Fibroblast of lung (primary cell): ENCODE measurements at places on chromosomes 13 and 19.
A peak's percentile ranks its signal among the peaks of the same experiment; 100 is the strongest.

DNA sequence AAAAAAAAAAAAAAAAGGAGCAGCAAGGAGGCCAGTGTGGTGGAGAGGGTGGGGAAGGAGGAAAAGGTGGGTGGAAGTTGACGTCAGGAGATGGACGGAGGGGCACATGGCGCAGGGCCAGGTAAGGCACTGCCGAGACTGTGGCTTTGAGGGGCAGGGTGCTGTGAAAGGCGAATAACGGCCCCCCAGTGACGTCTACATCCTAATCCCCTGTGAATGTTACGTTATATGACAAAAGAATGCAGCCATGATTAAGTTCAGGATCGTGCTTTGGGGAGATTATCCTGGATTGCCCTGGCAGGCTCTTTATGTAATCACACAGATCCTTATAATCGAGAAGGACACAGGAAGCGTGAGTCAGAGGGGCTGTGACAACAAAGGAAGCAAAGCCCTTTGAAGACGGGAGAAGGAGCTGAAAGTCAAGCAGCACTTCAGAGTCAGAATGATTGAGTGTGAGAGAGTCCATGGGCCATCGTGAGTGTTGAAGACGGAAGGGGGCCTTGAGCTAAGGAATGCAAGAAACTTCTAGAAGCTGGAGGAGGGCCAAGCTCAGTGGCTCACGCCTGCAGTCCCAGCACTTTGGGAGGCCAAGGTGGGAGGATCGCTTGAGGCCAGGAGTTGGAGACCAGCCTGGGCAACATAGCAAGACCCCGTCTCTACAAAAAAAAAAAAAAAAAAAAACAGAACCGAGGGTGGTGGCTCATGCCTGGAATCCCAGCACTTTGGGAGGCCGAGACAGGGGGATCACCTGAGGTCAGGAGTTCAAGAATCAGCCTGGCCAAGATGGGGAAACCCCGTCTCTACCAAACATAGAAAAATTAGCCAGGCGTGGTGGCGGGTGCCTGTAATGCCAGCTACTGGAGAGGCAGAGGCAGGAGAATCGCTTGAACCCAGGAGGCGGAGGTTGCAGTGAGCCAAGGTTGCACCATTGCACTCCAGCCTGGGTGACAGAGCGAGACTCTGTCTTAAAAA lies 13.8 kb upstream of the CEACAM16 start:
- DNase-seq, result peak; percentile 77

DNA sequence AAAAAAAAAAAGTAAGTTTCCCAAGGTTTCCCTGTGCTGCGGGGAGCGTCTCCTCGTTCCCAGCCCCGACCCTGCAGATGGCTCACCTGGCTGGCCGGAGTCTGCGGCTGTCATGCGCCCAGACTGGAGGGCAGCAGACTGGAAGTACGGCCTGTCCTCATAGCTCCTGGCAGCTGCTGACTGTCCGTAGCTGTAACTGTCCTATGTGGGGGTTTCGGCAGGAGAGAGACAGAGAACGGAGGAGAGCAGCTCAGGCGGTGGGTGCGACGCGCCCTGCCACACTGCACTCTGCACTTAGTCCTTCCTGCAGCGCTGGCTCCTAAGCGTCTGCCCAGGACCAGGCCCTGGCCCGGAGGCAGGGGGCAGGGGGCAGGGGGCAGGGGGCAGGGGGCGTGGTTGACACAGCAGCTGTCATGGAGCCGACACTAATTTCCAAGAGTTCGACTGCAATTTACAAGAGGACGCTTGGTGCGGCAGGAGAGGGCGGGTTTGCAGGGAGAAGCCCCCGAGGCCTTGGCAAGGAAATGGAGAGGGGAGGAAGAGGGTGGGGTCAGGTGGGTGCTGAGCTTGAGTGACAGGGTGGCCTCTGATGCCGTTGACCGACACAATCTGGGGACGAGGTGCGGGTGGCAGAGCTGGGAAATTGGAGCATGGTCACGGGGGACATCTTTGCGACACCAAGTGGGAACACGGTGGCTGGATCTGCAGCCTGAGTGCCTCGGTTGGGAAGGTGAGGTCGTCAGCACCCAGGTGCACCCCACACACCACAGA lies 35.1 kb downstream of the ZFR2 start:
- no peak for DNase-seq

DNA sequence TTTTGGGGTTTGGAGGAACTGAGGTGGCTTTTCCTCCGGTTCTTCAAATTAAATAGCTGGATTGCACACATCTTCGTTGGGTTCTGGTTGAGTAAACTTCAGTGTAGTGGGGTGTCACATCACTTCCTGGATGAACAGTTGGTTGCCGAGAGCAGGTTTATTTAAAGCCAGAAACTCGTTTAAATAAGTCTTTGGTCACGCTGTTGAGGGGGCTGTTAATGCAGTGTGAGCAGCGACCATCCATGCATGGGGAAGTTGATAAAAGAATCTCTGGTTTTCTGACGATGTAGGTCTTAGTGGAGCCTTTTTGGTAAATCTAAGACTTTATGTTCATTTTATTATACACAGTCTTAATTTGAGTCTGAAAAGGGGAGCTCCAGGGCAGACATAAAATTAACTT lies 351.2 kb upstream of the ARGLU1 start:
- no peak for DNase-seq

GRCh38 chr13:53411463-53411862 lies 382.9 kb downstream of the OLFM4 start:
- no peak for DNase-seq

DNA sequence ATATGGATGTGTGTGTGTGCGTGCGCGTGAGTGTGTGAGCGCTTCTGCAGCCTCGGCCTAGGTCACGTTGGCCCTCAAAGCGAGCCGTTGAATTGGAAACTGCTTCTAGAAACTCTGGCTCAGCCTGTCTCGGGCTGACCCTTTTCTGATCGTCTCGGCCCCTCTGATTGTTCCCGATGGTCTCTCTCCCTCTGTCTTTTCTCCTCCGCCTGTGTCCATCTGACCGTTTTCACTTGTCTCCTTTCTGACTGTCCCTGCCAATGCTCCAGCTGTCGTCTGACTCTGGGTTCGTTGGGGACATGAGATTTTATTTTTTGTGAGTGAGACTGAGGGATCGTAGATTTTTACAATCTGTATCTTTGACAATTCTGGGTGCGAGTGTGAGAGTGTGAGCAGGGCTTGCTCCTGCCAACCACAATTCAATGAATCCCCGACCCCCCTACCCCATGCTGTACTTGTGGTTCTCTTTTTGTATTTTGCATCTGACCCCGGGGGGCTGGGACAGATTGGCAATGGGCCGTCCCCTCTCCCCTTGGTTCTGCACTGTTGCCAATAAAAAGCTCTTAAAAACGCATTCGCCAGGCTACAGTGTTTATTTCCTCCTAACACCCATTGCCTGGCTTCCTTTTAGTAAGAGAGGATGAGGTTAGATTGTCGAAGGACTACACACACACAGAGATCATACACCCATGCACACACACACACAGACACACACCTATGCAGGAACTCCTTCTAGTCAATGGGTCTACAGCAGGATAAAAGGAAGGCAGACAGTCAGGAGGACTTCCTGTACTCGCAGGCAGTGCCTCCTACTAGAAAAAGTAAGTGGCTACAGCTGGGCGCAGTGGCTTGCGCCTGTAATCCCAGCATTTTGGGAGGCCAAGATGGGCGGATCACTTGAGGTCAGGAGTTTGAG lies 7.1 kb downstream of the FOSB start:
- no peak for DNase-seq

GRCh38 chr19:10419646-10420443 lies 493 bp upstream of the PDE4A start:
- DNase-seq, result peak; percentile 82
